ENCODE measurements at places on chromosomes 5 and 9. TPM values are rescaled to one million over a fixed set of nuclear protein-coding genes. Genes with fewer than 3 reads are reported as not detected.

DNA sequence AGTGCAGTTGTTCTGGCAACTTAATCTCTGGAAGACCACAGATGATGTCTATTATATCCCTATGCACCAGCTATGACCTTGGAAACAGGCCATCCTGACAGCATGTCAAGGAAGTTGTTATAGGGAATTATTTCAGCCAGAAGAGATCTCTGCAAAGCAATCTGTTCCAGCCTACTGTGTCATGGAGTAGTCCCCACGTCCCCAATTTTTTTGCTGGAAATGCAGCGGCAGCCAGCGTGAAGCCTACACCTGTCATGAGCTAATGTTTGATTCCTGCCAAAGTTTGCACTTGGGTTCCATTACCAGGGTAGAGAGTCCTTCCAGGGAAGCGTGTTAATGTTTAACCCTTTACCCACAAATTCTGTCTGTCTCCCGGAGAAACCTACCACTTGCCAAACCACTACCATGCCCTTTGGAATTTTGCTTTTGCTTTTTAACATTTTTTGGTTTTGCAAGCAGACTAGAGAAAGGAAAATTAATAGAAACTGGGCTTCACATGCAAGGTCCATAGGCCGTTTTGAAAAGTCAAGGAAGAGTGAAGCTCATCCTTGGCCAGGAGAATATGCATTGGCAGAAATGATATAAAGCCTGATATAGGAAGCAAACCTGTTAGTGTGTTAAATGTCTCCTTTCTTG, 174.9 kb upstream of the SPRY4 start:
- DNase-seq, result no peak

DNA sequence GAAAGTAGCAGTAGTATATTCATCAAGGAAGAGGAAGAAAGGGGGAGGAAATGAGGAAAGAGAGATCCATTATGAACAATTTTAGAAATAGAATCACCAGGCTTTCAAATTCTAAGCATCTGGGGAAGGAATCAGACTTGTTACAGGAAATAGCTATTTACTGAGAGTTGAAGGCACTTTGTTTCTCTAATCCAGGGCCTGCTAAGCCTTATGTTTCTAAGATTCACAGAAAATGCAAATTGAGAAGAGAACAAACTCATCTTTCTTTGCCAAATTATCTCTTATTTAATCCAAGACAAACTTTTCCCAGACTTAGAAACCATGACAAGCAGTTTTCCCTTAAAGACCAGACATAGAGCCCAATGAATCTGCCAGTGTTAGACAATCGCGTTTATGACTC, 528.0 kb upstream of the NMUR2 start:
- no peak for DNase-seq

DNA sequence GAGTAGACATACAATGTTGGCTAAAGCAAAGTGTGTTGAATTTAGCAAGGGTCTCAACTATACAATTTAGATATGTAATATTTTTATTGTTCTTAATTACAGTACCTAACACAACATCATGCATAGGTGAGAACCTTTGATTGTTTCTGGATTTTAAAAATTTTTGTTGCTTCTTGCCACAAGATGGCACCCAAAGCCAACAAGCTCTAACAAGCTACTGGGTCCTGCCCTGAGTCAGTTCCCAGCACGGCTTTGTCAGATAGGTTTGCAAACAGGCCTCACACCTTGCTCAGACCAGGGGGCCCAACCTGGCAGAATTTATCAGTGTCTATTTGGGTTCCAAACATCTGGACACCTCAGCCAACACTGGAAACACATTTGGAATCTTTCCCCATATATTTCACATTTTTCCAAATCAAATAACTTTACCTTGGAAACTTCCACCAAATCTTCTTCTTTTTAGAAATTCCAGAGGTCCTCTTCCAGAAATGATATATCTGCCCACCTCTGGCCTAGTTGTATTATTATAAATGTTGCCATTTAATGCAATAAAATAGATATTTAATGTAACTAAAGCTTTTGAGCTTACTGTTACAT, 49.5 kb upstream of the EGFLAM start:
- no peak for DNase-seq

Gene PRR7
- 0.50 TPM for polyA plus RNA-seq

- no peak for DNase-seq
Measured at GRCh38 chr9:92146610-92147009, 31.4 kb upstream of the SPTLC1 start.

GRCh38 chr9:88219601-88220000, 81.3 kb upstream of the SPATA31C2 start:
- no peak for DNase-seq

Gene SPEF2
- polyA plus RNA-seq, result 42.5 TPM

DNA sequence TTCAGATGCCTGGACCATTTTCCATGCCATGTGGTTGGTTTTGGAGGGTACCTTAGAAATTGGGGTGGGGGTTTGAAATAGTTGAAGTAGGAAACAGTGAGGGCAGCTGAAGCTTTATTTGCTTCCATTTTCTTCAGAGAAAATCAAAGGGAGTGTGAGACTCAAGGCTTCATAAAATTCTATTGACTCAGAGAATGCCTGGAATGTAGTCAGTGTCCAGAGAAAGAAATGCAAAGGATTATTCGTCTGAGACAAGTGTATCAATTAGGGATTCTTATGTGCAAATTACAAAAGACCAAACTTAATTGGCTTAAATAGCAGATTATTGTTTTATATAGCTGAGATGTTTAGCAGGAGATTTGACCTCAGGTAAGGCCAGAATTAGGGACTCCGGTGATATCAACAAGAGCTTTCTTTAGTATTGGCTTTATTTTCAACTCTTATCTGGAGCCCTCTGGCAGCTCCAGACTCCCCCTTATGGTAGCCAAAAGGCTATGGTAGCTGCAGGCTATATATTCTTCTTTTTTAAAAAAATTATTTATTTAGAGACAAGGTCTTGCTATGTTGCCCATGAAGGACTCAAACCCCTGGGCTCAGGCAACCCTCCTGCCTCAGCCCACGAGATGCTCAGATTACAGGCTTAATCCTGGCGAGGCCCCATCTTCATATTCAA, 38.9 kb downstream of the PTTG1 start:
- no peak for DNase-seq

Data from left lung (tissue), 14 donors.